NCI-H524 (cell line): ENCODE measurements at places on chromosomes 6 and 20.

GRCh38 chr6:30819297-30819917, 64.9 kb upstream of the DDR1 start:
- DNase-seq: no peak

DNA sequence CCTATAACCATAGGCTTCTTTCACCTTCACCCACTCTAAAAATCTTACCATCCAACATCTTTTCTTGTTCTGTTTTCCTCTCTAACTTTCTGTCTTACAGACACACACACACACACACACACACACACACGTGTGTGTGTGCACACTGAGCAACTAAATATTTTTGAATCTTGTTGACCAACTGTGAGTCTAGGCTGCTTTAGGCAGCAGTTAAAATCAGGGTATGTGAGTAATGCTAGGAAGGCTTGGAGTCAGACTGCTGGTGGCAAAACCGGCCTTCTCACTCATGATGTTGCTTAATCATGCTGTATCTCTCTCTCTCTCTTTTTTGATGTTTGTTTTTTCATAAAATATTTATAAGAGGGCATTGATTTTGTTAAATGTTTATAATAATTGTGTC, 103.1 kb upstream of the TBX18 start:
- no peak for DNase-seq

- no peak for DNase-seq
Observed at GRCh38 chr6:15912505-15913400, 216.1 kb upstream of the MYLIP start.

GRCh38 chr20:1210501-1210900, 7.2 kb downstream of the C20orf202 start:
- no peak for DNase-seq

GRCh38 chr20:35568645-35569044, 26.8 kb downstream of the ERGIC3 start:
- DNase-seq: peak; percentile 29

- no peak for DNase-seq
Observed at GRCh38 chr6:2033544-2033943, 211.9 kb downstream of the GMDS start.

- no peak for DNase-seq
Observed at GRCh38 chr6:18241208-18242038, 22.9 kb downstream of the DEK start.

- no peak for DNase-seq
Observed at GRCh38 chr6:1387538-1387875, 1.9 kb upstream of the FOXF2 start.

GRCh38 chr20:19741924-19742323, 16.1 kb upstream of the RIN2 start:
- DNase-seq: peak; percentile 51

DNA sequence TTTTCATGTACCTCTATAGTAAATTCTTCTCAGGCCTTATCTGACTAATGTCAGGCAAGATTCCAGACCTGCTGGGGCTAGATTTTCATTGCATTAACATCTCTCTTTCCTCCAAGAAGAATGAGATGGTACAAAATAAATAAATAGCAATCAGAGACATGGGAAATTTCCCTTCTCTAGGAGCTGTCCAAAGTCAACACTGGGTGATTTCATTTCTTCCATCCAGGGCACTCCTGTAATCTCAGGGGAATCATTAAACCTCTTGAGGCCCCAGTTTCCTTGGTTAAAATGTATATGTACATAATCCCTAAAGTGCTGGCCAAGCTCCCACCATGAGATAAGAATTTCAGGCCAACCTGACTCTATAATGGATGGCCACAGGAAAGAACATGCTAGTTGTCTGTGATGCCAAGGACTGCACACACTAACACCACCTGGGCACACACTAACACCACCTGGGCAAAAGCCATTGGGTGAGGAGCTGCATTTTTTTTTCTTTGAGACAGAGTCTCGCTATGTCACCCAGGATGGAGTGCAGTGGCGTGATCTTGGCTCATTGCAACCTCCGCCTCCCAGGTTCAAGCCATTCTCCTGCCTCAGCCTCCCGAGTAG, 912 bp downstream of the IL17F start:
- DNase-seq: no peak

GRCh38 chr6:98343004-98343403, 491.4 kb upstream of the POU3F2 start:
- DNase-seq: no peak

DNA sequence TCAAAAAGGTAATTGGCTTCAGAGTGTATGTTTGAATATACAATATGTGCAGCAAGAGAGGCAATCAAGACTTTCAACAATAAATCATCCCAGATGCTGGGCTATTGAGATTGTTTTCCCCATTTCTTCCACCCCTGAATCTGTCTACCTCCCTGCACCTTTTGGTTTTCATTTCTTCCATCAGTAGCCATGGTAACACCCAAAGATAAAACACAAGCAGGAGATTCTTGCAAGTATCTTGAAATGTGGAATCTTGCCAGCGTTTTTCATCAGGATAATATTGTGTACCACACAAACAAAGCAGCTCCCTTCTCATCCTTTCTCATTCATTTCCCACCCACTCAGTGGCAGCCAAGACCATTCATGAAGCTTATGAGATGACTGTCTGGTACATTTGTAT, 73.0 kb upstream of the NRSN1 start:
- no peak for DNase-seq

DNA sequence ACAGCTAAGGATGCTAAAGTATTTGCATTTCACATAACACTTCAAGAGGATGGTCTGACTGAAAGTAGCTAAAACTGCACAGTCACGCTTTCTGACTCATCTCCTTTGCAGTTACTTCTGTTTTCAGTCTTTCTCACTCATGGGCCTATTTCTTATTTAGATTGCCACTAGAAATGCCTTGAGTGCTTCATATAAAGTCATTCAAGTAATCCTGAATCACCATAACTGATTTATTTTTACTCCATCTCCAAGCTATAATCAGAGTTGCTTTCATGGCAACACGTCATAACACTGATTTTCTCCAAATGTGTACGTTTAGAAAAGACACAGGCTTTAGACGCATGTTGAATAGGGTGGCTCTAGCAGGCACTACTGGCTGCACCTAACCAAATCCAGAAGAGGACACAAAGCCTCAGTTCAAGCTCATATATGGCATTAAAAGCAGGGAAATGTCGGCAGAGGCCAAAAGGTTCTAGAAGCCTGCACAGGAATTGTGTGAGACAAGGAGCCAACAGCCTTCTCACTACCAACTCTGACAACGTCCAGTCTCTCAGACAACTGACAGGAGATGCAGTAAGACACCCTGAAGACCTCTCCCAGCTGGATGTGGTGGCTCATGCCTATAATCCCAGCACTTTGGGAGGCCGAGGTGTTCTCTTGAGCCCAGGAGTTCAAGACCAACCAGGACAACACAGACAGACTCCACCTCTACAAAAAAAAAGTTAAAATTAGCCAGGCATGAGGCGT, 64.1 kb upstream of the BEND6 start:
- DNase-seq: no peak

- peak; percentile 45 for DNase-seq
Observed at GRCh38 chr6:170295510-170296422, 4.9 kb upstream of the DLL1 start.
